ENCODE measurements at places on chromosomes 11 and 22.

DNA sequence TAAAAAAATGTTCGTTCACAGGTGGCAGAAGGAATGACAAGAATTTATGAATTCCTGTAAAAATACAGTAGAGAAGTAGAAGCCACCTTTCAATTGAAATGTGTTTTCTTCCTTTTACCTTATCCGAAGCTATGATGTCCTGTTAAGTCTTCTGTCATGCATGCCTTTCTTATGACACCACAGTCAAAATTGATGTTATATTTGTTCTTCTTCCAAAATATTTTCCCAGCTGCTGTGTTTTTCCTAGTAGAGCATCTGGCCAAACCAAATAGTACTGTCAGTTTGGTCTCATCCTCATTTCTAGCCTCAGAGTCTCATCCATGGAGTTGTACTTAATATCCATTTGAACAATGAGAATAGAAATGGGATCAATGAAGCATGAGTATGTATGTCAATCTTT, 206.1 kb downstream of the PGR start:
- DNase-seq: no peak

- peak; percentile 66 for DNase-seq
Observed at GRCh38 chr22:46758867-46759290, 3.6 kb upstream of the TBC1D22A start.

DNA sequence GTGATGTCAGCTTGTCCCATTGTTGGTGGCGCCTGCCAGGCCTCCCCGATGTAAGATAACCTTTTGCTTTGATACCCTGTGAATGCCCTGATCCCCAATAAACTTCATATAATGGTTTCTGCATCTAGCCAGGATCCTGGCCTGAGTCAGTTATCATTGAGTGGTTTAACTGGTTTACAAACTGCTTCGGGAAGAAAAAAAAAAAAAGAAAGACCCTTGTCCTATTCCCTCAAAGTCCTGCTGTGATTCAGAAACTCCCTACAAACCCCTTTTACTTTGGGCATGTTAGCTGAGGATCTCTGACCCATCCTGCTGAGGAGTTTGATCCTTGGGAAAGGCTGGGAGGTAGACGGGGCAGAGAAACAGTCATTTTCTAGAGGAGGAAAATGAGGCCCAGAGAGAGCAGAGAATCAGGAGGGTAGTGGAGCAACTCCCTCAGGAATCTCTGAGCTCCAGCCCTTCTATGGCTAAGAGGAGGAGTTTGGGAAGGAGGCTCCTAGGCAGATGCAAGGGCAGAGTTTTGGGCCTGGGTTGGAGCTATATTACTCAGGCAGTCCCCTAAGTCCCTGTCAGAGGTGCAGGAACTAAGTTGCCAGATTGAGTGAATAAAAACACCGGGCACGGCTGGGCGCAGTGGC, 5.4 kb upstream of the CYB5R3 start:
- no peak for DNase-seq

- DNase-seq: no peak
Observed at GRCh38 chr11:57214098-57214417, 23.0 kb downstream of the APLNR start.

GRCh38 chr11:32508780-32509179, 73.4 kb upstream of the WT1 start:
- DNase-seq: no peak

All from activated T-cell treated with anti-CD3 and anti-CD28 coated beads, Interleukin-2, amount 50 U/mL, for 48 hours (primary cell).